ENCODE measurements at places on chromosomes 3 and 15. TPM values are rescaled to one million over a fixed set of nuclear protein-coding genes. Genes with fewer than 3 reads are reported as not detected.

The DLEC1 gene
- 0.69 TPM for total RNA-seq

DNA sequence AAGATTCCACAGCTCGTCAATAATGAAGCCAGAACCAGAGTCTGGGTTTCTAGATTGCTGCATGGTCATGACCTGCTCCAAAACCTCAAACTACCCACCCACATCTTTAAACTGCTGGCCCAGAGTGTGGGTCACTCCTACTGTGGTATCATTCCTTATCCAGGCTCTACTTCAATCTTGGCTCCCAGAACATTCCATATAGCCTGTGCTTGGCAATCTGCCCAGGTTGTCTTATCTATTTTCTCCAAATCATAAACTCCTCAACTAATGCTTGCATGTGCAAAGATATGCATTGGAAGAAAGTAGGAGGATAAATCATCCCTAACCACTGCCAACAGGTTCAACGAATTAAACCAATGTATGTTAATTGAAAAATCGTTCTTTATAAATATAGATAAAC lies 169.7 kb downstream of the ANXA2 start:
- H3K4me1 ChIP-seq: no peaks in the 10 kb centered on the region
- H3K36me3 ChIP-seq: no peaks in the 10 kb centered on the region
- DNase-seq: no peak
- no peak overlapping the region for H3K4me3 ChIP-seq

The DOCK3 gene
- total RNA-seq: 0.72 TPM

The ALS2CL gene
- 21.0 TPM for total RNA-seq

DNA sequence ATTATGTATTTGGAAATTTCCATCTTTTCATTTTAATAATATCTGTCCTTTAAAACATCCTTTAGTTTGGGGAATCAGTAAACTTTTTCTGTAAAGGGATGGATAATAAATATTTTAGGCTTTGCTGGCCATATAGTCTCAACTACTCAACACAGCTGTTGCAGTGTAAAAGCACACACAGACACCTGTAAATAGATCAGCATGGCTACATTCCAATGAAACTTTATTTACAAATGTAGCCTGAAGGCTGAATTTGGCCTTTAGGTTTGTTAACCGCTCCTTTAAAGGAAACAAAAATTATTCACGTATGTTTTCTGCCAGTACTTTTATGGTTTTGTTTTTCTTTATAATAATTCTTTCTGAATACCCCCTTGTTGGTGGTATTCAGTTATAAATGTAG lies 184.8 kb downstream of the ADAMTSL3 start:
- no peak overlapping the region for H3K4me3 ChIP-seq
- H3K36me3 ChIP-seq: no peaks in the 10 kb centered on the region
- H3K27me3 ChIP-seq: no peaks in the 10 kb centered on the region
- no peaks in the 10 kb centered on the region for H3K4me1 ChIP-seq
- H3K27ac ChIP-seq: no peak overlapping the region

DNA sequence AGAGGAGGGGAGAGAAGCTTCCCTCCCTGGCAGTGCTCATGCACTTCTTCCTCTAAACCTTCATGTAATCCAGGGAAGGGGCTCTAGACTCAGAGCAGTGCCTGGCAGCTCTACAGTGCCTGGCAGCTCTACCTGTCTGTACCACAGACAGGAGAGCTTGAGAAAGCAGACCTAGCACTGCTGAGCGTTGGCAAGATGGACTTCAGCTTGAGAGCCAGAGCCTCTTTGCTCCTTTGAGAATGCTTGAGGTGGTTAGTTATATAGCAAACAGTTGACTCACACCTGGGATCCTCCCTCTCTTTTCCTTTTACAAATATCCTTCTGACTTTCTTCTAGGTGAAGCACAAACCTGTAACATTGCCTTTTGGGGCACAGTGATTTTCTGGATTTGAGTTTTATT lies 20.9 kb downstream of the FBXO22 start:
- no peaks in the 10 kb centered on the region for H3K27me3 ChIP-seq
- no peak overlapping the region for H3K27ac ChIP-seq
- H3K36me3 ChIP-seq: peaks cover 3% of the 10 kb centered on the region
- DNase-seq: no peak

The ADPRH gene
- 13.9 TPM for total RNA-seq

The LRRC34 gene
- 1.0 TPM for total RNA-seq

The MYO9A gene
- 93.7 TPM for total RNA-seq

- H3K27me3 ChIP-seq: no peaks in the 10 kb centered on the region
- no peaks in the 10 kb centered on the region for H3K36me3 ChIP-seq
- no peak for DNase-seq
- no peak overlapping the region for H3K27ac ChIP-seq
- H3K4me1 ChIP-seq: no peaks in the 10 kb centered on the region
Observed at GRCh38 chr3:150069633-150070032, 98.9 kb upstream of the PFN2 start.

DNA sequence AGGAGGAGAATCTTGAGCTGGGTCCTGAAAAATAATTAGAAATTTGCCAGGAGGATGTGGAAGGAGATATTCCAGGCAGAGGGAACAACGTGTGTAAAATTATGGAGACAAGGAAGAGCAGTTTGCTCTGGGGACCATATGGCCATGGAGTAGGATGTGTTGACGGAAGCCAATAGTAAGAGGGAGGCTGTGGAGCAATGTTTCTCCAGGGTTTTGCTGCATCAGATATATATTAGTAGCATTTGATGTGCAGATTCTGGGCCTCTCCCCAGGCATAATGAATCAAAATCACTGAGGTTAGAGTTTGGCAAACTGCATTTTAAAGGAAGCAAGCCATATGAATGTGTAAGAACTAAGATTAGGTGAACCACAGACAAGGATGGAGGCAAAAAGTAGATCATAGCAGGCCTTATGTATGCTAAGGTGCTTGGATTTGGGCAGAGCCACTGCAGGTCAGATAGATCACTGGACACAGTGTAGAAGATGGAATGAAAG lies 192.9 kb upstream of the IL12A start:
- no peak for DNase-seq
- no peaks in the 10 kb centered on the region for H3K27me3 ChIP-seq
- H3K36me3 ChIP-seq: no peaks in the 10 kb centered on the region

DNA sequence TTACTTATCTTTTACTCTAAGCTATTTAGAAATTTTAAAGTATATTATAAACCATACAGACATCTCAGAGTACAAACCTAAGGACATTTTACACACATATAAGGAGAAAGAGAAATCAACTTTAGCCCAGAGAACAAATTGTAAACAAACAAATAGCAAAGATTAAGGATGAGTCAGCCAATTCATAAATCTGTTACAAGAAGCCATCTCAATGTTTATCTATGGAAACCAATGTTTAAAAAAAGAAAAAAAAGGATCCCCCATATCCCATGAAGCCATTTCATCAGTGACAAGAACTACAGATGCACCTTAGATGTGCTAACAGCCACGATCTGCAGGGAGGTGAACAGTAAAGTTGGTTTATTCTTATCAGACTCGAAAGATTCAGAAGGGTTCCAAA lies 437.1 kb downstream of the SHQ1 start:
- no peaks in the 10 kb centered on the region for H3K27me3 ChIP-seq
- DNase-seq: no peak
- H3K4me3 ChIP-seq: no peak overlapping the region
- H3K36me3 ChIP-seq: no peaks in the 10 kb centered on the region

DNA sequence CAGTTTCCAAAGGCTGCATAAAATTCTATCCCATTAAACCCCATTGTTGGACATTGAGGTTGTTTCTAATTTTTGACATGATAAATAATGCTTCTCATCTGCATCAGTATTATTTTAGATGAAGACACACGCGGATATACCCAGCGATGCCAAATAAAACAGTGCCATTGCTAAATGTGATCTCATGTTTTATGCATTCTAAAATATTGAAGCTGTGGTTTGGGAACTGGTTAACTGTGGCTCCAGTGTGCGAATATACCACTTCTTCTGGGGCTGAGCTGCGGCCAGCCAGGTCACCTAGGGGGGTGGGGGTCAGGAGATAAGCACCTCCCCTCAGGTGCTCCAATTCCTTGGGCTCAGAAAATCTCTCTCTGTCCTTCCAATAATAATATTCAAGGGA lies 230.0 kb downstream of the ADAMTS9 start:
- no peak overlapping the region for H3K4me3 ChIP-seq
- no peaks in the 10 kb centered on the region for H3K4me1 ChIP-seq
- DNase-seq: no peak
- no peaks in the 10 kb centered on the region for H3K27me3 ChIP-seq

The PLSCR5 gene
- total RNA-seq: not detected

- no peak for DNase-seq
- H3K27ac ChIP-seq: no peak overlapping the region
- H3K36me3 ChIP-seq: peaks cover 5% of the 10 kb centered on the region
- H3K4me3 ChIP-seq: no peak overlapping the region
- peaks cover 9% of the 10 kb centered on the region for H3K4me1 ChIP-seq
Observed at GRCh38 chr3:71025516-71025915, 558.0 kb downstream of the FOXP1 start.

The AHSG gene
- not detected for total RNA-seq

DNA sequence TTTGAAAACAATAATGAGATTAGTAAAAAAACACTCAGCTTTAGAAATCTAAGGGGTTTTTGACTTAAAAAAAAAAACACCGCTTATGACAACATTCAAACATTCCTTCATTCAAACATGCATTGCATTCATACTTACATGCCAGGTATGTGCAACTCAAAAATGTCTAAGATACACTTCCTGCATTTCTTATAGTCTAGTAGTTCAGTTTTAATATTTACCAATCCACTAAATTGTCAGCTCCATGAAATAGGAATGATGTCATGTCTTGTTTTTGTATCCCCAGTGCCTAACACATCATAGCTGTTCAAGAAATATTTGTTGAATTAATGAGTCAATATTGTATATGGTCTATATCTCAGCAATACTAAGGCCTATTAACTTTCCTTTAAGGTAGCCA lies 51.7 kb downstream of the EIF4E3 start:
- no peak overlapping the region for H3K27ac ChIP-seq
- no peaks in the 10 kb centered on the region for H3K27me3 ChIP-seq
- DNase-seq: no peak
